ENCODE measurements at places on chromosomes 3 and 15. TPM values are rescaled to one million over a fixed set of nuclear protein-coding genes. Genes with fewer than 3 reads are reported as not detected.

DNA sequence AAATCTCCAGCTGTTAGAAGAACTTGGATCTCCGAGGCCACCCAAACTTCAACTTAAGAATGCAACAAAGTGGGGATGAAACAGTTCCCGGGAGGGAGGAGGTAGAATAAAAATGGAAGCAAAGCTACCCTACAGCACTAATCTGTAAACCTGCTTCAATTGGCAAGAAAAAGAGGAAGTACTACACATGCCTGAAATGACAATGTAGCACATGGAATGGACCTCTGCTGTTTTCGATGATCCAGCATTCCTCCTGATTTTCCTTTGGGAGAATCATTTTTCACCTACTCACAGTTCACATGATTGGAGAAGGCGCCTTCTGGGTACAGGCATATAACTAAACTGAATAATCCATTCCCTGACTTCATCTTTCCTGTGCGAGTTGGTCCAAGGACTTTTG, 1081.5 kb downstream of the FHIT start:
- no peaks in the 10 kb centered on the region for H3K36me3 ChIP-seq
- H3K4me3 ChIP-seq, result no peak overlapping the region
- no peak overlapping the region for H3K27ac ChIP-seq

GRCh38 chr3:149473357-149474249, 894 bp upstream of the TM4SF4 start:
- H3K27ac ChIP-seq, result peak overlapping the region; percentile 72
- peak; percentile 88 for DNase-seq
- H3K4me1 ChIP-seq, result peaks cover 6% of the 10 kb centered on the region
- H3K27me3 ChIP-seq, result no peaks in the 10 kb centered on the region

GRCh38 chr15:34719695-34720094, 35.1 kb downstream of the GJD2 start:
- H3K4me1 ChIP-seq, result peaks cover 41% of the 10 kb centered on the region
- no peak overlapping the region for H3K4me3 ChIP-seq
- DNase-seq, result no peak
- H3K36me3 ChIP-seq, result no peaks in the 10 kb centered on the region

GRCh38 chr3:157123621-157124020, 36.3 kb downstream of the CCNL1 start:
- no peak overlapping the region for H3K27ac ChIP-seq
- H3K36me3 ChIP-seq, result no peaks in the 10 kb centered on the region
- no peak for DNase-seq
- no peak overlapping the region for H3K4me3 ChIP-seq

DNA sequence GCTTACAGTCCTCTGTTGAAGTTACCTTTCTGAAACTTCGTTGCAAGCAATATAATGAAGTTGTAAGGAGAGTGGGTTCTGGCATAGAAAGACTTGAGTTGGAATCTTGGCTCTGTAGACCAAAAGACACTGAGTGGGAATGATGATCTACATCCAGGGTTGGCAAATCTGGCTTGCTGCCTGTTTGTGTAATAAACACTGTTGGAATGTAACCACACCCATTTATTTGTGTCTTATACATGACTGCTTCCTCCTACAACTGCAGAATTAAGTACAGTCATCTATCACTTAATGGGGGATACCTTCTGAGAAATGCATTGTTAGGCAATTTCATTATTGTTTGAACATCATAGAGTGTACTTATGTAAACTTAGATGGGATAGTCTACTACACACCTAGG, 178.4 kb upstream of the SUCLG2 start:
- H3K36me3 ChIP-seq, result no peaks in the 10 kb centered on the region
- H3K27me3 ChIP-seq, result no peaks in the 10 kb centered on the region
- H3K4me3 ChIP-seq, result no peak overlapping the region
- no peak overlapping the region for H3K27ac ChIP-seq
- DNase-seq, result no peak

DNA sequence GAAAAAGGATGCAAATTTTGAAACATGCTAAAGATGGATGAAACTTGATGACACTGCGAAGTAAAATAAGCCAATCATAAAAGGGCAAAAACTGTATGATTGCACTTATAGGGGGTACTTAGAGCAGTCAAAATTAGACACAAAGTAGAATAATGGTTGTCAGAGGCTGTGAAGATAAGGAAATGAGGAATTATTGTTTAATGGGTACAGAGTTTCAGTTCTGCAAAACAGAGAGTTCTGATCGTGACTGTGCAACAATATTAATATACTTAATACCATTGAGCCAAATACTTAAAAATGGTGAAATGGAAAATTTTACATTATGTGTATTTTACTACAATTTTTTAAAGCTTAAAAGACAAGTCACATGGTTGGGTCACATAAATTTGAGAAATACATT, 35.1 kb downstream of the UBE3A start:
- H3K4me1 ChIP-seq, result no peaks in the 10 kb centered on the region
- no peak for DNase-seq
- no peak overlapping the region for H3K27ac ChIP-seq
- H3K36me3 ChIP-seq, result peaks cover 34% of the 10 kb centered on the region
- H3K4me3 ChIP-seq, result no peak overlapping the region

- H3K4me1 ChIP-seq, result peaks cover 4% of the 10 kb centered on the region
- H3K27ac ChIP-seq, result no peak overlapping the region
- H3K4me3 ChIP-seq, result no peak overlapping the region
- H3K27me3 ChIP-seq, result no peaks in the 10 kb centered on the region
- no peaks in the 10 kb centered on the region for H3K36me3 ChIP-seq
These were observed 383.1 kb upstream of the TPRG1 start for GRCh38 chr3:188788621-188789081.

- H3K27me3 ChIP-seq, result no peaks in the 10 kb centered on the region
- no peak overlapping the region for H3K4me3 ChIP-seq
- H3K36me3 ChIP-seq, result no peaks in the 10 kb centered on the region
- DNase-seq, result no peak
These were observed 233.1 kb downstream of the THRB start for GRCh38 chr3:24261521-24261920.

- no peaks in the 10 kb centered on the region for H3K4me1 ChIP-seq
- no peak for DNase-seq
- H3K36me3 ChIP-seq, result no peaks in the 10 kb centered on the region
- H3K27ac ChIP-seq, result no peak overlapping the region
- H3K27me3 ChIP-seq, result no peaks in the 10 kb centered on the region
- H3K4me3 ChIP-seq, result no peak overlapping the region
These were observed 41.5 kb downstream of the MUC4 start for GRCh38 chr3:195770081-195770840.

DNA sequence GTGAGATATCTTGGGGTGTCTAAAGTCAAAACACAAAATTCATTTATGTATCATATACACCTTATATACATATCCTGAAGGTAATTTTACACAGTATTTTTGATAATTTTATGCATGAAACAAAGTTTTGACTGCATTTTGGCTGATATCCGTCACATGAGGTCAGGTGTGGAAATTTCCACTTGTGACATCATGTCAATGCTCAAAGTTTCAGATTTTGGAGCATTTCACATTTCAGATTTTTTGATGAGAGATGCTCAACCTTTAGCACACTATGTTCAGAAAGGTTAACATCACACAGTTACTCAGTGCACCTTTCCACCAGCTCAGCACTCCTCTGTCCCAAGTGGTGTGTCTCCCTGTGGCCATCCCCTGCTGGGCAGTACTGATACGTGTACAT, 37.7 kb upstream of the CPB1 start:
- no peak for DNase-seq
- H3K4me3 ChIP-seq, result no peak overlapping the region
- no peak overlapping the region for H3K27ac ChIP-seq
- no peaks in the 10 kb centered on the region for H3K36me3 ChIP-seq
- no peaks in the 10 kb centered on the region for H3K4me1 ChIP-seq

GRCh38 chr3:78642226-78643035, 1125.4 kb downstream of the ROBO1 start:
- no peak overlapping the region for H3K4me3 ChIP-seq
- no peak overlapping the region for H3K27ac ChIP-seq
- no peaks in the 10 kb centered on the region for H3K27me3 ChIP-seq
- no peak for DNase-seq
- H3K36me3 ChIP-seq, result peaks cover 10% of the 10 kb centered on the region

DNA sequence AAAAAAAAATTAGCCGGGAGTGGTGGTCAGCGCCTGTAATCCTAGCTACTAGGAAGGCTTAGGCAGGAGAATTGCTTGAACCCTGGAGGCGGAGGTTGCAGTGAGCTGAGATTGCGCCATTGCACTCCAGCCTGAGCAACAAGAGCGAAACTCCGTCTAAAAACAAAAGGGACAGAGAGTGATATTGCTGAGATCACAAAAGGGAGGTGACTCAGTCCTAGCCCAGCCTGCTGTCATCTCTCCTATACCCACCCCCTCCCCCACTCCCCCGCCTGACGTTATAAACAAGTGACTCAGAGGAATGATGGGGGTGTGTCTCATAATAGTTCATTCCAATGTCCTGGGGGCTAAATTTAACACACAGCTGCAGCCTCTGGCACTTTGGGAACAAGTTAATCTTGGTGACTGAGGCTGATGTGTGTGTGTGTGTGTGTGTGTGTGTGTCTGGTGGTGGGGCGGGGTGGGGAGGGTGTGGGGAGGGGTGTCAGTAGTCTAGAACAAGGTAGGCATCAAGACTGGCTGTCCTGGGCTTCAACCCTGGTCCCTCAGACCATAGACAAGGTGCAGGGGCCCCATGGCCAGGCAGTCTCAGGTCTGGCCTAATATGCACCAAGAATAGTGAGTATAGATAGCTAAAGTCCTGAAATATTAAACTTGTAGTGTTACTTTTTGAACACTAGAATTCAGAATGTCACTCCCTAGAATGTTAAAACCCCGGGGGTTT, 1.3 kb upstream of the KLHL40 start:
- no peaks in the 10 kb centered on the region for H3K27me3 ChIP-seq
- H3K4me1 ChIP-seq, result peaks cover 28% of the 10 kb centered on the region
- H3K27ac ChIP-seq, result peak overlapping the region; percentile 91
- peak; percentile 81 for DNase-seq
- H3K36me3 ChIP-seq, result no peaks in the 10 kb centered on the region

GRCh38 chr3:31255007-31255581, 277.6 kb upstream of the STT3B start:
- no peak for DNase-seq
- no peak overlapping the region for H3K27ac ChIP-seq
- H3K27me3 ChIP-seq, result no peaks in the 10 kb centered on the region
- no peak overlapping the region for H3K4me3 ChIP-seq

- H3K4me1 ChIP-seq, result no peaks in the 10 kb centered on the region
- no peaks in the 10 kb centered on the region for H3K36me3 ChIP-seq
- no peak overlapping the region for H3K27ac ChIP-seq
- H3K27me3 ChIP-seq, result no peaks in the 10 kb centered on the region
- no peak for DNase-seq
These were observed 16.6 kb upstream of the AGTR1 start for GRCh38 chr3:148681080-148681479.

- H3K27me3 ChIP-seq, result no peaks in the 10 kb centered on the region
- H3K27ac ChIP-seq, result no peak overlapping the region
- H3K4me1 ChIP-seq, result no peaks in the 10 kb centered on the region
- no peak for DNase-seq
- H3K36me3 ChIP-seq, result no peaks in the 10 kb centered on the region
These were observed 37.1 kb downstream of the ESYT3 start for GRCh38 chr3:138471481-138471880.

DNA sequence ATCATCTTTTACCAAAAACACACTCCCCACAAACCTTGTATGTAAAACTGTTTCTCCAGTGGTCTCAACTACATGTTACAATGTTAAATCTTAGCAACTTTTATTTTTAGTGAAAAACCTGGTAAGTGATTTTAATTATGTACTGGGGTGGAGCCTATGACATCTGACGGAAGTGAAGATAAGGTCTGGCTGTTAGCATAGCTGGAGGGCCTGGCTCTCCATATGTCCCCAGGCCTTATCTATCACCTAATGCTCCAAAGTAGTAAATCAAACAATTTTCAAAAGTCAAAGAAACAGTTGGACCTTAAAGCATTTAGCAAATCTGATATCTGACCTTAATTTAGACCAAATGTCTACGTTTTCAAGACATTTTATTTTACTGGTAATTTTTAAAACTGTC, 173.6 kb upstream of the SMAD3 start:
- DNase-seq, result no peak
- H3K27me3 ChIP-seq, result no peaks in the 10 kb centered on the region
- H3K36me3 ChIP-seq, result no peaks in the 10 kb centered on the region
- peaks cover 3% of the 10 kb centered on the region for H3K4me1 ChIP-seq

DNA sequence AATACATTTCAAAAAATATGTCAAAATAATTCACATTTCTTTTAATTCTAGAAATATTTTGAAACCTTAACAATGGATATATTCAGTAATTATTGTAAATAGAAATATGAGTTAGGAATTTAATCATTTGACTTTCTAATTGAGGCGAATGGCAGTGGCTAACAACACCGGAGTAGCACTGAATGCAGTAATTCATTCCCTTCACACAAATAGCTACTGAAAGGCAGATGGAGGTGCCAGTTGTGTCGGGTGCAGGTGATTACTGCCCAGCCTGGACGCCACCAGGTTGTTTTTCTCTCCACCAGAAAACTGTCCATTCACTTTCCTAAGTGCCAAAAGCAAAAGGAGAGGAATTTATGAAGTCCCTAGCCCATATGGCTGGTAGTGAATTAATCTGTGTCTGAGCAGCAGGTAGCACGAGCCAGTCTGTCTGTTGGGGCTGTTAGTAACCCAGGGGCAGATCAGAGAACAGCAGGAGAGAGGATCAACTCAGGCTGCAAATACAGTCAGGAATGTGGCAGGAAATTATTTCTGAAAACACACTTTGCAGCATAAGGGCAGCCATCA, 79.3 kb upstream of the GMNC start:
- H3K36me3 ChIP-seq, result no peaks in the 10 kb centered on the region
- no peak overlapping the region for H3K27ac ChIP-seq
- no peaks in the 10 kb centered on the region for H3K4me1 ChIP-seq
- no peak for DNase-seq
- no peak overlapping the region for H3K4me3 ChIP-seq
- no peaks in the 10 kb centered on the region for H3K27me3 ChIP-seq

GRCh38 chr3:13005301-13005700, 67.9 kb downstream of the IQSEC1 start:
- no peaks in the 10 kb centered on the region for H3K4me1 ChIP-seq
- H3K4me3 ChIP-seq, result no peak overlapping the region
- H3K27me3 ChIP-seq, result no peaks in the 10 kb centered on the region

GRCh38 chr3:99602183-99602582, 36.2 kb upstream of the COL8A1 start:
- no peak overlapping the region for H3K4me3 ChIP-seq
- no peaks in the 10 kb centered on the region for H3K36me3 ChIP-seq
- H3K27ac ChIP-seq, result no peak overlapping the region
- H3K27me3 ChIP-seq, result no peaks in the 10 kb centered on the region

- no peak for DNase-seq
- no peaks in the 10 kb centered on the region for H3K4me1 ChIP-seq
- H3K36me3 ChIP-seq, result no peaks in the 10 kb centered on the region
These were observed 62.8 kb downstream of the SLCO2A1 start for GRCh38 chr3:133966954-133967353.

GRCh38 chr15:49900903-49901235, 218.2 kb downstream of the ATP8B4 start:
- DNase-seq, result no peak
- H3K4me3 ChIP-seq, result no peak overlapping the region
- no peaks in the 10 kb centered on the region for H3K27me3 ChIP-seq
- peaks cover 5% of the 10 kb centered on the region for H3K4me1 ChIP-seq
- H3K36me3 ChIP-seq, result no peaks in the 10 kb centered on the region

The SCG3 gene
- not detected for total RNA-seq

The SLC9C1 gene
- total RNA-seq, result 0.32 TPM

The AGBL1 gene
- not detected for total RNA-seq

The CD276 gene
- total RNA-seq, result 84.3 TPM

The KBTBD13 gene
- total RNA-seq, result 0.21 TPM

The CFAP100 gene
- not detected for total RNA-seq

The EOGT gene
- total RNA-seq, result 50.4 TPM

The SI gene
- not detected for total RNA-seq

The OR5H2 gene
- total RNA-seq, result not detected

The PPP1R14D gene
- total RNA-seq, result not detected

The SUCNR1 gene
- total RNA-seq, result 3.1 TPM

The TM4SF18 gene
- total RNA-seq, result 6.2 TPM

The IL17RE gene
- total RNA-seq, result 21.7 TPM

The BOC gene
- 31.3 TPM for total RNA-seq
